ENCODE measurements at places on chromosomes 11 and 22.

DNA sequence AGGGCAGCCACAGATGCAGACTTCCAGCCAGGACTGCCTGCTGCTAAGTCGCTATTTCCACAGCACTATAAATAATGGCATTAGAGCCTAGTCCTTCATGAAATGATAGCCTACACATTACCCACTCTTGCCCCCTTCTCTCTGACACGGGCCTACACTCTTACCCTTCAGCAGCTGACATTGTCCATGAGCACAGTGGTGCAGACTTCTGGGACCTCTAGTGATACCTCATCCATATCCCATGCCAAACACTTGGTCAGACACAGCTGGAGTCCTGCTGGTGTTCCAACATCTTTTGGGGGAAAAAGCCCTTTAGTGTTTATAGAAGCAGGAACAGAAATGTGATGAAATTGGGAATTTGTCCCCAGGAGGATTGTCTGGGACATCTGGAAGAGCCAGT lies 43.4 kb upstream of the RAB1B start:
- no peak for DNase-seq

DNA sequence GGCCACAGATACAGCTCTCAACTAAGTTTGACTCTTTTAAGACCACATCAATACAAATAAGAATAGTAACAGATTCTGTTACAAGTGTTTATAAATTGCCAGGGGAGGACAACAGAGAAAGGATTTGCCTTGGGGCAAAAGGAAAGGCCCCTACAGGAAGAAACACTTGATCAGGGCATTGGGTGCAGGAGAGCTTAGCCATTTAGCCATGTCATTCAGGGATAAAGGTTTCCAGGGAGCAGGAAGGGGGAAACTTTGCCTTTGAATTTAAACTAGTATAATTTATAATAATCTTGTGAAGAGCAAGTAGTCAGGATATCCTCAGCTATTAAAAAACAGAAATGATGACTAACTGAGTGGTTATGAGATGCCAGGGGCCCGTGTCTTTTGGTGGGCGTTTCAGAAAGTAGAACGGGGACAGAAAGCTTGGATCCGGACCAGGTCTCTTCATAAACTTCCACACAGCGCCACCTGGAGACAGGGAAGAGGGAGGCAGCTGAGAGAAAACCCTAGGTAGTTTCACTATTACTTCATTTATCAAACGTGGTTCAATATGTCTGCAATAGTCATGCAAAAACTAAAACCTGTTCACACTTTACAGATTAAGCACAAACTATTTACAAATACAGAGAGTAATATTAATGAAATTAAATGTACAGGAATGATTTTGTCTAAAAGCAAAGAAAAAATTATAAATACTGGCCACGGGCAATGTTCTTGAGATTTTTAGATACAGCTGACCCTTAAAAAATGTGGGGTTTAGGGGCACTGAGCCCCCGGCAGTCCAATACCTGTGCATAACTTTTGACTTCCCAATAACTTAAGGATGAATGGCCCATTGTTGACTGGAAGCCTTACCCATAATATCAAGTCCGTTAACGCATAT lies 11.0 kb upstream of the SLC5A4 start:
- DNase-seq: peak; percentile 67

GRCh38 chr11:45133878-45134277 lies 12.6 kb upstream of the PRDM11 start:
- DNase-seq: no peak

GRCh38 chr11:77515063-77515462 lies 41.2 kb upstream of the PAK1 start:
- DNase-seq: no peak

- no peak for DNase-seq
Measured at GRCh38 chr11:110778343-110778742, 66.1 kb upstream of the ARHGAP20 start.

- DNase-seq: no peak
Measured at GRCh38 chr22:41526830-41527799, 17.2 kb downstream of the POLR3H start.

- no peak for DNase-seq
Measured at GRCh38 chr11:10931761-10932670, 74.2 kb upstream of the ZBED5 start.

GRCh38 chr11:31763296-31763695 lies 47.8 kb downstream of the PAX6 start:
- DNase-seq: peak; percentile 68

GRCh38 chr11:121293288-121293594 lies 670 bp downstream of the SC5D start:
- DNase-seq: peak; percentile 23

DNA sequence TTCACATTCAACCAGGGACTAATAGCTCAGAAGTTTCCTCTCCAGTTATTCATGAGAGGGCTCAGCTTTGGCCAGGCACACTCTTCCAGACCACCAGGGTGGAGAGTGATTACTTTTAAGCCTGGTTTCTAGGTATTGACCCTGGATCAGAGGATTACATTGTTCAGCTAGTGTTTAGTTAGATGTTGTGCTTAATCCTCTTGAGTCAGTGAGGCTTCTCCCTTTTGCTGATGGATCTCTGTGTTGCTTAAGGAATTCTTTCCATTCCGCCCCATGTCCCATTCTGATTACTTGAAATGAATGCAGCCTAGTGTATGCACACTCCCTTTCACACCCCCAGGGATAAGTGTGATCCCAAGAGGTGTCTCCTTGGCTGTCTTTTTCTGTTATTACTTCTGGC lies 271.7 kb upstream of the ANO5 start:
- no peak for DNase-seq

- no peak for DNase-seq
Measured at GRCh38 chr11:92662601-92663360, 306.7 kb upstream of the MTNR1B start.

DNA sequence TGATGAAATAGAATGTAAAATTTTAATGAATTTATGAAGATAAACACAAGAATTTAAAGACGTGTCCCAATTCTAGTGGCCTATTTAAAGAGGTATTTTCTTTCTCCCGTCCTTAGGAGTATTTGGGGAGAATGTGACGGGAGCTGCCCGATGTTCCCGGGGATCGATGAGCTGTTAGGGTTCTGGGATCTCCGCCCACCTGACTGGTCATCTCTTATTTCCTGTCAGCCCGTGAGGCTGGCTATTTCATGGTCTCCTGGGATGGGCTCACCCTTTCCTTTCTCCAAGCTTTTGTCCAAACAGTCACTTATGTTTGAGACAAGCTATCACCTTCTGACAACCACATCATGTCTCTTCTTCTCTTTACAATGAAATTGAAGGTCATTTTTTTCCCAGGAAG lies 16.9 kb upstream of the CLMP start:
- no peak for DNase-seq

GRCh38 chr11:82671451-82671850 lies 62.2 kb downstream of the FAM181B start:
- no peak for DNase-seq

DNA sequence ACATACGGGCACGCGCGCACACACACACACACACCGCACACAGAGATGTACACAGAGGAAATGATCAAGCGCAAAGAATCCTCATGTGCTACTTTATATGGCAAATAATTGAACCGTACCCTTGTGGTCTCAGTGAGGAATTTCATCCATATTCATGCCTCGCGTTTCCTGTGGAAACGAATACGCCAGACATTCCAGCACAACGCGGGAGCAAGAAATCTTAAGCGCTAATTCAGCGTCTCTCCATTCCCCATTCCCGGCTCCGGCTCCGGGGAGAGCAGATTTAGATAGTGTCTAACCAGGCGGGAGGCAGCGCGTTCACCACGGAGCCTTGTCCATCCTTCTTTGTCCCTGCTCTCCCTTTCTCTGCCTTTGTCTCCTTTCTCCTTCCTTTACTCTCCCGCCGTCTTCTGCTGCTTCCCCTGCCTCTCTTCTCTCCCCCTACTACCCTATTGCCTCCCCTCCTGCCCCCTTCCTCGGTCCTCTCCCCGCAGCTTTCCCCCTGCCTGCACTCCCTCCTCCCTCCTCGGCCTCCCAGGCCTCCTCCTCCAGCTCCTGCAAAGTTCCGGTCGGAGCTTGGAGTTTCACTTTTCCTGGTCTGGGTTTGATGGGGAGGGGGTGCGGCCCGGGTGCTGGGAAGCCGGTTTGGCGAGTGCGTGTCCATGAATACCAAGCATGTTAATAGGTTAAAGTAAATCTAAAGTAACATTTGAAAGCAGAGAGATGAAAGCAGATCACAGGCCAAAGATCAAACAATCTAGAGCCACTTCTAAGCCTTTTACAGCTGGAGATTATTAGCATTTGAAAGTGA lies 579.3 kb downstream of the BUD13 start:
- peak; percentile 90 for DNase-seq
